ENCODE measurements at places on chromosomes 5 and 9. TPM values are rescaled to one million over a fixed set of nuclear protein-coding genes. Genes with fewer than 3 reads are reported as not detected.

LURAP1L gene
- 25.5 TPM for polyA plus RNA-seq

SLC6A7 gene
- polyA plus RNA-seq = not detected

ZNF354C gene
- 2.5 TPM for polyA plus RNA-seq

GRCh38 chr5:95861864-95862561, 39.5 kb upstream of the GLRX start:
- DNase-seq = peak; percentile 87

DNA sequence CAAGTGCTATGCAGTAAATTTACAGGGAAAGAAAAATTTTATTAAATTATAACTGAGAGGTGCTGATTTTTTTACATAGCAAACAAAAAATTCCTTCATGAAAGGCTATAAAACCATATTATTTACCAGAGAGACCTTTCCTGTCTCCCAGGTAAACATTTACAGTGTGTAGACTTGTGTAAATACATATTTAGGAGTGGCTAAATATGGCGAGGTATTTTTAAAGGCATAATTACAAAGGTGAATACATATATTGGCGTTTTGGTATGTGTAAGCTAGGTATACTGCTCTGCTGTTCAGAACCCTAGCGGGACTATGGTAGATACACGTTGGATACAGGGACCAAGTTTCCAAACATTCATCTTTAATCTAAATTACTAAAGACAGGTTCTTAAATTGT, 170.6 kb upstream of the MEF2C start:
- DNase-seq = no peak

GRCh38 chr9:27407491-27407890, 110.5 kb upstream of the EQTN start:
- DNase-seq = no peak
